Fibroblast of mammary gland (primary cell): ENCODE measurements at places on chromosomes 2 and 18.

DNA sequence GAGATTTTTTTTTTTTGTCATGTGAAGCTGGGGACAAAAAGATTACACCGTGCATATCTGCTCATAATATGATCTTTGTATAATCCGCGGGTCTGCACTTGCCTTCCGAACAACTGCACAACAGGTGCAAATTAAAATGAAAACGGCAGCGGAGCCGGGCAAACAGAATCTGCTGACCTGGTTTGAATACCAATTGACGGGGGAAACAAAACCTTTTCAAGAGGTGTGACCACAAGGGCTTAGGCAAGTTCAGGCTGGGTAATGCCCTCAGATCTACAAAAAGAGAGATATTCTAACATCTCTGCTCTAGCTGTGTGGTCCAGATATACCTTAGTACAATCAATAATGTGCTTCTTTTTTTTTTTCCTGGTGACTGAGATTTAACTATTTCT, 88.5 kb downstream of the ZEB2 start:
- no peak for DNase-seq

GRCh38 chr2:62854600-62855514, 149.3 kb downstream of the EHBP1 start:
- no peak for DNase-seq

- DNase-seq: peak; percentile 6
Measured at GRCh38 chr2:48247206-48247605, 282.7 kb upstream of the STON1 start.

DNA sequence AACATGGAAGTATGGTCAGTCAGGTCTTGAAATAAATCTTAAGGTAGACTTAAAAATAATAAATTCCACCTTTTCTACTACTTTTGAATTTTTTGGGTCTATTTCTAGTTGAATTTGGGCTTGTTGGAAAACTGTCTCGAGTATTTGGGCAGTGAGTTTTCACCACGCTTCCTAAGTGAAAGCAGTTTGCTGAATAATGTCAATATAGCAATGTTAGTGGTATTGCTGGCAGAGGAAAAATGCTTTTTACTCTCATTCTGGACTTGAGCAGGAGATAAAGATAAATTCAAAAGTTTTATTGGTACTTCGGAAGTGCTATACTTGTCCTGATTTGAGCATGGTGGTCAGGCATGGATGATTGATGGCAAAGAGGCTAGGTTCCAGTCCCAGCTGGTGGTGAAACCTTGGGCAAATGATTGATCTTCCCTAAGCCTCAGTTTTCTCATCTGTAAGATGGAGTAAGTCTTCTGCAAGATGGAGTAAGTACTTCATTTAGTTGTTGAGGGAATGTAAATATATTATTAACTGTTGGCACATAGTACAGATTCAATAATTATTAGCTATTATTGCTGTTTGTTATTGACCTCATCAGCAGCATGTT, 503.5 kb upstream of the ZEB2 start:
- DNase-seq: no peak

- DNase-seq: peak; percentile 3
Measured at GRCh38 chr2:186044761-186045160, 306.2 kb downstream of the FSIP2 start.

DNA sequence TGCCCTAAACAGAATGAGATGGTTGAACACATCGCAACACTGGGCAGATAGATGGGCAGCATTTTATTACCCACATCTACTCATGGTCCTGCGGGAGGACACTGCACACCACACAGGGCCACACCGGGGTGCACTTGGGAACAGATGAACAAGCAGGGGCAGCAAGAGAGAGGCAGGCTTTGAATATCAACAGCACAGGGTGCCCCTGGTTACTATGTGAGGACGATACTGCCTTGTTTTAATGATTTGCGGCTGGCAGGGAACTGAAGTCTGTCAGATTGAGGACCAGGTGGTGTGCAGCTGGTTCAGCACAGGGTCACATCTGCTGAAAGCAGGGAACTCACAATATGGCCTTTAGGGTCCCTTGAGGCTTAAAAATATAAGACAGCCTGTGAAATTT, 195.7 kb downstream of the PIEZO2 start:
- DNase-seq: no peak

DNA sequence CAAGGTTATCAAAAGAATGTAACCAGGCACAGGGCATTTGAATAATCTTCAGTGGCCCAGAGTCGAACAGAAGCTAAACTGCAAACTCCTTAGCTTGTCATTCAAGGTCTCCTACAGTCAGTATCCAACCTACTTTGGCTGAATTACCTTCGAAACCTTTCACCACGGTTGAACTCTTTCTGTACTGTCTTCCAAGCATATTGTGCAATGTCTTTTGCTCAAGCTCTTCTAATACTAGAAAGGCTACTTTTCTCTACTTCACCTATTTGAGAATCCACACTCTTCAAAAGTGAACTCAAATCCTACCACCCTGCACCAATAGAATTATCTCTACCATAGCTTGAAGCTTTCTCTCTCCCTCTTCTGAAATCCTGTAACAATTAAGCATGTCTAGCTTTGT, 142.9 kb downstream of the NR4A2 start:
- no peak for DNase-seq

- DNase-seq: no peak
Measured at GRCh38 chr2:195622966-195623365, 34.1 kb upstream of the SLC39A10 start.

DNA sequence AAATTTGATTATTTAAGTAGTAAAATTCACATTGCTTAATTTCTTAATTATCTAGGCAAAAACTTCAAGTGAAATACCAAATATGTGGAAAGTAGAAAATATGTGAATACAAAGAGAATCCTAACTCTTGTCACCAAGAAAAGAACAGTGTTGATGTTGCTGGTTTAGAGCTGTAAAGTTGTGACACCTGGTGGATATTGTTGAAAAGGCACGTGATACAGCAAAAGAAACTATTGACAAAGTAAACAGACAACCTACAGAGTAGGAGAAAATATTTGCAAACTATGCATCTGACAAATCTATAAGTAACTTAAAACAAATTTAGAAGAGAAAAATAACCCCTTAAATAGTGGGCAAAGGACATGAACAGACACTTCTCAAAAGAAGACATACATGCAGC, 25.6 kb upstream of the ZC3H15 start:
- peak; percentile 38 for DNase-seq
